ENCODE measurements at places on chromosomes 11 and 22. TPM values are rescaled to one million over a fixed set of nuclear protein-coding genes. Genes with fewer than 3 reads are reported as not detected.

The TRIM34 gene
- 12.3 TPM for total RNA-seq

The SLC1A2 gene
- not detected for total RNA-seq

The APOA5 gene
- not detected for total RNA-seq

The MLC1 gene
- 9.4 TPM for total RNA-seq

The PNPLA5 gene
- not detected for total RNA-seq

The RPLP2 gene
- total RNA-seq = 2,338 TPM

The SMIM35 gene
- total RNA-seq = 2.4 TPM

The APOL2 gene
- total RNA-seq = 62.4 TPM

The CYB5R2 gene
- total RNA-seq = 0.55 TPM

The SMTNL1 gene
- total RNA-seq = not detected

The ANO5 gene
- total RNA-seq = not detected

The RTN4R gene
- 3.8 TPM for total RNA-seq

The MB gene
- total RNA-seq = not detected

The C22orf42 gene
- not detected for total RNA-seq

The PLAAT2 gene
- not detected for total RNA-seq

The CASP5 gene
- total RNA-seq = not detected

The UBQLN3 gene
- not detected for total RNA-seq

The MUC5AC gene
- not detected for total RNA-seq

The RAB36 gene
- total RNA-seq = 1.0 TPM

The OR52R1 gene
- total RNA-seq = not detected

The KRTAP5-8 gene
- not detected for total RNA-seq

The ROBO3 gene
- 9.4 TPM for total RNA-seq

The VSTM5 gene
- not detected for total RNA-seq

The ARVCF gene
- 1.4 TPM for total RNA-seq

The RAC2 gene
- total RNA-seq = 1,252 TPM

The DSCAML1 gene
- total RNA-seq = 0.16 TPM

The ACTN3 gene
- not detected for total RNA-seq

The SCGB1A1 gene
- not detected for total RNA-seq

The MIOX gene
- 0.40 TPM for total RNA-seq

The ASCL3 gene
- not detected for total RNA-seq

The CCDC188 gene
- not detected for total RNA-seq

The SLC22A6 gene
- not detected for total RNA-seq

The GDPD4 gene
- total RNA-seq = not detected

The OR10D3 gene
- not detected for total RNA-seq

The OR6A2 gene
- 0.05 TPM for total RNA-seq

The P2RY2 gene
- not detected for total RNA-seq

The SLC25A18 gene
- total RNA-seq = not detected

The PKDREJ gene
- not detected for total RNA-seq

The CRACR2B gene
- total RNA-seq = 17.2 TPM

The RIC3 gene
- 7.8 TPM for total RNA-seq

The CCDC116 gene
- 0.66 TPM for total RNA-seq

The CDON gene
- 3.6 TPM for total RNA-seq

The OR5M3 gene
- not detected for total RNA-seq

The SAA4 gene
- total RNA-seq = not detected

The MMP11 gene
- 0.42 TPM for total RNA-seq

The OR5A1 gene
- not detected for total RNA-seq

The CARD16 gene
- total RNA-seq = 70.8 TPM

The OTOG gene
- not detected for total RNA-seq

All from activated CD8-positive, alpha-beta T cell treated with anti-CD3 and anti-CD28 coated beads, Interleukin-2, amount 10 ng/mL, durations not matched to agents 7 days and 5 days (primary cell).